ENCODE measurements at places on chromosomes 13 and 19.

DNA sequence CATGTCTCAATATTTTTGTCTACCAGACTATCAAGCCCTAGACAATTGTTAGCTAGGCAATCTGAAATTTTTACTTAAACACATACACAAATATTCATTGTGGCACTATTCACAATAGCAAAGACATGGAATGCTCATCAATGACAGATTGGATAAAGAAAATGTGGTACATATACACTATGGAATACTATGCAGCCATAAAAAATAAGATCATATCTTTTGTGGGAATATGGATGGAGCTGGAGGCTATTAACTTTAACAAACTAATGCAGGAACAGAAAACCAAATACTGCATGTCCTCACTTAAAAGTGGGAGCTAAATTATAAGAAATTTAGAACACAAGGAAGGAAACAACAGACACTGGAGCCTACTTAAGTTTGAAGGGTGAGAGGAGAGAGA lies 288.6 kb upstream of the MIR17HG start:
- no peak for DNase-seq

DNA sequence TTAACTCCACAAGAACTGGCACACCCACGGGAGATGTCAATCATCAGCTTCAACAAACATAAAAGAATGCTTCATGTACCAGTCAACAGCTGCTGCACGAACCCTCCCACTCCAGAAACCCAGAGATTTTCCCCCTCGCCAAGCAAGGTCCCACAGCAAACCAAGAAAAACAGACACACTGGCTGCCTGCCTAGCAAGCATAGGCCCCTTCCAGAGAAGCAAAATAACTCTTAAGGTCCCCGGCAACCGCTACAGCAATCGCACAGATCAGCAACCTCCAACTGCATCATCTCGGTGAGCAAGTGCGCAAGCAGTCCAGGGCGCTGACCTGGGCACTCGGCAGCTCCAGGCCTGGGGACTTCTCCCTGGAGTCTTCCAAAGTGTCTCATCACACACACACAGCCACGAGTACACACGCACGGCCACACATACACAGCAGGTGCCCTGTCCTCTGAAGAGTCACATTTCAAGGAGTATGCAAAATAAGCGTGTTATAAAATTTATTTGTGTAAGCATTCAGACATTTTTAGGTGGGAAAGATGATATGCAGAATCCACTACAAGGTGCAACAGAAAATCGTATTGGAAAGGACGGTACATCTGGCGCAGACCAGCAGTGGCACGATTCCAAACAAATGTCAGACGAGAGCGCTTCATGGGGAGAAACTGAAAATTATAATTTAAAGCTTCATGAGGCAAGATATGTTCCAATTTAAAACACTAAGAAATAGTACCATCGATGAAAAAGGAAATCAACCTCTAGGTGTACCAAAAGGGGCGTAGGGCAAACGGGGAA lies 125.0 kb downstream of the STK24 start:
- no peak for DNase-seq

GRCh38 chr13:95480131-95480545 lies 72.4 kb upstream of the CLDN10 start:
- no peak for DNase-seq

GRCh38 chr19:6211632-6212402 lies 68.0 kb downstream of the MLLT1 start:
- no peak for DNase-seq

- DNase-seq, result no peak
These were observed 17.1 kb upstream of the GAS6 start for GRCh38 chr13:113880651-113881611.

DNA sequence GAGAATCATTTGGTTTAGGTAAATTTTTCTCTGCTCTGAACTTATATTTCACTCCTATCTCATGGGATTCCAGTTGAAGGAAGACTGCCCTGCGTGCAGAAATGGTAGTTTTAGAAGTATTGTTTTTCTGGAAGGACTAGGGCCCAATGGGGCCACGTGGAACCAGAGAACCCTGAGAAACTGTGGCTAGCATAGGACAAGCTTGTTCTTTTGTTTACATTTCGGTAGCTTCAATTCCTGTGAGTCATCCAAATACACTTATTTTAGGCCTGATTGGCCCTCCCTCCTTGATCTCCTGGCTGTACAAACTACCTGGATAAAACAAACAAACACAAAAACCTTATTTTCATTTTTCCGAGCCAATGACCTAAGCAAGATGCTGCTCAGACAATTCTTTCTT lies 124.0 kb downstream of the ITGBL1 start:
- no peak for DNase-seq

GRCh38 chr13:112545856-112546255 lies 42.1 kb downstream of the TUBGCP3 start:
- DNase-seq, result no peak

DNA sequence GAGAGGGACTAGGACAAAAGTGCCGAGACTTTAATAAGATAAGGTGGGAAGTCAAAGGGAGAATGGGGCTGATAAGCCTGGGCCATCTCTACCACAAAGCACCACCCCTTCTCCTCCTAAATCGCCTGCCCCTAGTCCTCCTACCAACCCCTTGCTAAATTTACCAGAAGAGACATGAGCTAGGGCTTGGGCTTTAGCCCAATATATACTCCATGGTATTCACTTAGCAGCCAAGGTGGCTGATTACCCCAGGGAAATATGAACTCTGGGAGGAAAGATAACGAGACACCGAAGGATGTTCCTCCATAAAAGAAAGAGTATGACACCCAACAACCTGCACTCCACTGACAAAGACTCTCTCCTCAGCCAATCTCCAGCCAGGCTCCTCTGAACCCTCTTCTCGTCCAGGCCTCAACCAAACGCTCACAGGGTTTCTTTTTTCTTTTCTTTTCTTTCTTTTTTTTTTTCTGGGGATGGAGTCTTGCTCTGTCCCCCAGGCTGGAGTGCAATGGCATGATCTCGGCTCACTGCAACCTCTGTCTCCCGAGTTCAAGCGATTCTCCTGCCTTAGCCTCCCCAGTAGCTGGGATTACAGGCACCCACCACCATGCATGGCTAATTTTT lies 610.2 kb downstream of the UQCRFS1 start:
- no peak for DNase-seq

DNA sequence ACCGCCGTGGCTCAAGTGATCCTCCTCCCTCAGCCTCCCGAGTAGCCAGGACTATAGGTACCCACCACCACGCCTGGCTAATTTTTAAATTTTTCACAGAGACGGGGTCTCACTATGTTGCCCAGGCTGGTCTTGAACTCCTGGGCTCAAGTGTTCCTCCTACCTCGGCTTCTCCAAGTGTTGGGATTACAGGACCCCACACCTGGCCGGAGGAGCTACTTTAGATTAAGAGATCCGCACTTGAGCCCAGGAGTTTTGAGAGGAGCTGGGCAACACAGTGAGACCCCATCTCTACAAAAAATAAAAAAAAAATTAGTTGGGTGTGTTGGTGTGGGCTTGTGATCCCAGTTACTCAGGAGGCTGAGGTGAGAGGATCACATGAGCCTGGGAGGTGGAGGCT lies 9.0 kb upstream of the ZNF460 start:
- DNase-seq, result no peak

GRCh38 chr19:51123381-51123800 lies 1.3 kb upstream of the SIGLEC9 start:
- DNase-seq, result no peak

GRCh38 chr13:114057166-114058050 lies 75.0 kb downstream of the RASA3 start:
- DNase-seq, result no peak

GRCh38 chr13:114148521-114148855 lies 16.1 kb upstream of the RASA3 start:
- no peak for DNase-seq

GRCh38 chr19:4061178-4061682 lies 5.5 kb downstream of the ZBTB7A start:
- no peak for DNase-seq

- DNase-seq, result no peak
These were observed 243.3 kb upstream of the STARD13 start for GRCh38 chr13:33528896-33529295.

- no peak for DNase-seq
These were observed 145.7 kb downstream of the MIPEP start for GRCh38 chr13:23743278-23744076.

GRCh38 chr13:85985797-85986196 lies 186.6 kb upstream of the SLITRK6 start:
- no peak for DNase-seq

DNA sequence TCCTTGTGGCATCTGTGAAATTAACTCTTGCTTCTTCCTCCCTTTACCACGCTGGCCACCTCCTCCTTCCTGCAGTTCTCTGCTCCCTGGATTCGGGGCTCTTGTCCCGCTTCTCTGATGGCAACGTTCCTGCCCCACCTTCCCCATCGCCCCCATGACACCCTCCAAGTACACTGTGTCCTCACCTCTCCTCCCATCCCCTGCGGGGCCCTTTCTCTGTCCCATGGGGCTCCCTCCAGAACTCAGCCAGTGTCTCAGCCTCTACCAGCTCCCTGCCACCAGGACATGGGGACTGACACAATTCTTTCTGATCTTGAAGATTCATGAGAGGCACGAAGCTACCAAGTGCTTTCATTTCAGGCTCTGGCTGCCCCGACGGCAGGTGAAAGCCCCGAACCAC lies 9.1 kb downstream of the CARS2 start:
- no peak for DNase-seq

- DNase-seq, result no peak
These were observed 20.5 kb downstream of the C3 start for GRCh38 chr19:6699935-6700334.

GRCh38 chr19:4338441-4339355 lies at the start of gene STAP2:
TSS of gene STAP2 (minus strand) at chr19:4338827. CDS start at chr19:4338753, 74 bp downstream.
- DNase-seq, result no peak

DNA sequence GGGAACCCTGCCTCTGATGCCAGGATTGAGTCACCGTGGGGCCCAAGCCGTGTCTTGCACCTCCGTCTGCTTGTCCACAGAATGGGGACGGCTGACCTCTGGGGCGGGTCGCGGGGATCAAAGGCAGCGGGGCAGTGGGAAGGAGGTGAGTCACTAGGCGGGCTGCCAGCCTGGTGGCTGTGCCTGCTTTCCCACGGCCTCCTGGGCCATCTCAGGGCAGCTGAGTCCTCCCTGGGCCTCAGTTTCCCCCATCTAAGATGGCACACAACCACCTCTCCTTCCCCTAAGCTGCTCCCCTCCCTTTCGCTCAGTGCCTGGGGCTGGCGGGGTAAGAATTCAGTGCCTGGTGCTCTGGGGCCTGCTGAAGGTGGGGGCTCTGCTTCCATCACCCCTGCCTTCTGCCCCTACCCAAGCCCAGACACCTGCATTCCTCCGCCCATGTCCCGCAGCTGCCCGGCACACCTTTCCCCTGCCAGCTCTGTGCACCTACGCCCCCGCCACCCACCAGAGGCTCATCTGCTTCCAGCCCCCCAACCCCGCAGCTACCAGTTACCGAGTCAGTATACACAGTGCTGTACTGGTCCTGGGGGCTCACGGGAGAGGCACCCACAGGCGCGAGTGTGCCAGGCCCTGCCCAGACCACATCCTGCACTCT lies 3.5 kb downstream of the MKNK2 start:
- DNase-seq, result no peak

GRCh38 chr13:95607366-95607765 lies 37.1 kb downstream of the DZIP1 start:
- no peak for DNase-seq

DNA sequence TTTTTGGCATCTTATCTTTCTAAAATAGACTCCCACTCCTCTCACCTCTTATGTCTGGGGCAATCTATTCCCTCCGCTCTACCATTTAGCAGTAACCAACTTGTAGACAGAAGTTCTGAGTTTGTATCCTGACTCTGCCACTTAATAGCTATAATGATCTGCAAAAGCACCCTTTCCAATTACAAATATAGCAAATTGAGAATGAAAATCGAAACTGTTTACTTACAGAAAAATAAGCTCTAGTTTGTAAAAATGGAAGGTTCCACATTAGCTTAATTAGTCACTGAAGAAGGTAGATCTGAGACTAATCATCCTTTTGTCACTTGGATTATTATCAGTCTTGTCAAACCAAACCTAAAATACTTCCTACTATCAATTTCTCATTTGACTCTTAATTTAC lies 409.3 kb downstream of the DIAPH3 start:
- DNase-seq, result no peak

GRCh38 chr13:52739468-52740071 lies at the start of gene CNMD:
TSS of gene CNMD (minus strand) at chr13:52739820. CDS start at chr13:52739701, 119 bp downstream.
- DNase-seq, result no peak

DNA sequence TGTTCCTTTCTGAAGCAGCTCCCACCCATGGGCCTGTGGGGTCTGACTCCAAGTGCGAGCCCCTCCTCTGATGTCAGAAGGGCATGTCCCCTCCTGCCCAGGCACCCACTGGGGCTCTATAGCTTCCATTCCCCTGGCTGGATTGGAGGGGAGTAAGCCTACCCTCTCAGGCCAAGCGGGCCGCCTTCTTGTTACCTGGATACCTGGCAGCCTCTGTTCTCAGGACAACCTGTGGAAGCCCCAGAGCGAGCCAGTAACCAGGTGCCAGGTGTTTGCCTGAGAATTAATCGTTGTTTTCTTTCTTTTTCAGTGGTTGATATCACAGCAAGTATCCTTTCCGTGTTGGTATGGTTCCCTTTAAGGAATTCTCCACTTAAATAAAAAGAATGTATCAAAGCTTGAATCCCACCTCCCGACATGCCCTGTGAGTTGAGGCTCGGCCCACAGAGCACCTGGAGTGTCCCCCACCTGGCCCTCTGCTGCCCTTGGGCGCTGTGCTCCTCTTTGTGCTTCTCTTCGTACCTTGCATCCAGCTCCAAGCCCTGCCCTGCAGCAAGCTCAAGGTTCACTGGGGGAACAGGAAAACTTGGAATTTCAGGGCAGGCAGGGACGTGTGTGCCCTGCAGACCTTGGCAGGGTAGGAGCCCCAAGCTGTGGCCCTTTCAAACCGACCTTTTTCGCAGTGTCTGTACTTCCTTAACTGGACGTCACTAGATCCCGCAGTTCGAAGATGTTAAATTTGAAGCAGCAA lies 15.0 kb downstream of the MAU2 start:
- DNase-seq, result no peak

- no peak for DNase-seq
These were observed 13.5 kb downstream of the ERICH4 start for GRCh38 chr19:41456342-41456918.

DNA sequence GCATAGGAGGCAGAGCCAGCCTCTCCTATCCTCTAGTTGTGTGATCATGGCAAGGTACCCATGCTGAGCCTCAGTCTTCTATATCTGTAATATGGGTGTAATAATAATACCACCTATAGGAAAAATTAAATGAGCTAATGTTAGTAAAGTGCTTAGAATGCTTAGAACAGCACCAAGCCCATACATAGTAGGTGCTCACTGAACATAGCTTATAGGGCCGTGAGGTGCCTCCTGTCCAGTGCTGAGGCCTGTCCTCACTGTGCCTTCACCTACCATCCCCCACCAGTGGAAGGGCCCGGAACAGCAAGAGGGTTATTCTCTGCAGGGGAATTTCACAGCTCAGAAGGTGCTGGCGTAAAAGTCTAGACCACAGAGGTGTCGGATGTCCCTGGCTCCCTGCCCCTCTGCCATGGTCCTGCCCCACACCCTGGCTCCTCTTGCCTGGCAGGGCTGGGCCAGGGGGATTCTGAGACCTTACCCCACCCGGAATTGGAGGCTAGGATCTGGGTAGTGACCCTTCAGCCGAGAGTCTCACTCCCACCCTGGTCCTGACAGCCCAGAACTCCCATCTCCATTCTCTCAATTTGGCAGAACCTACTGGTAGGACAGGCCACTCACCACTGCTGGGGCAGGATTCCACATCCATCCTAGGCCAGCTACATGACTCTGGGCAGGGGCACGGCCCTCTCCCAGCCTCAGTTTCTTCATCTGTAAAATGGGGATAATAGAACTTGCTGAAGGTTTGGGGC lies 2.2 kb upstream of the SCN1B start:
- no peak for DNase-seq

All from NCI-H1436 treated with DMSO at 0.1 percent for 48 hours (cell line).